NCI-H2081 (cell line): ENCODE measurements at places on chromosomes 12 and 14.

DNA sequence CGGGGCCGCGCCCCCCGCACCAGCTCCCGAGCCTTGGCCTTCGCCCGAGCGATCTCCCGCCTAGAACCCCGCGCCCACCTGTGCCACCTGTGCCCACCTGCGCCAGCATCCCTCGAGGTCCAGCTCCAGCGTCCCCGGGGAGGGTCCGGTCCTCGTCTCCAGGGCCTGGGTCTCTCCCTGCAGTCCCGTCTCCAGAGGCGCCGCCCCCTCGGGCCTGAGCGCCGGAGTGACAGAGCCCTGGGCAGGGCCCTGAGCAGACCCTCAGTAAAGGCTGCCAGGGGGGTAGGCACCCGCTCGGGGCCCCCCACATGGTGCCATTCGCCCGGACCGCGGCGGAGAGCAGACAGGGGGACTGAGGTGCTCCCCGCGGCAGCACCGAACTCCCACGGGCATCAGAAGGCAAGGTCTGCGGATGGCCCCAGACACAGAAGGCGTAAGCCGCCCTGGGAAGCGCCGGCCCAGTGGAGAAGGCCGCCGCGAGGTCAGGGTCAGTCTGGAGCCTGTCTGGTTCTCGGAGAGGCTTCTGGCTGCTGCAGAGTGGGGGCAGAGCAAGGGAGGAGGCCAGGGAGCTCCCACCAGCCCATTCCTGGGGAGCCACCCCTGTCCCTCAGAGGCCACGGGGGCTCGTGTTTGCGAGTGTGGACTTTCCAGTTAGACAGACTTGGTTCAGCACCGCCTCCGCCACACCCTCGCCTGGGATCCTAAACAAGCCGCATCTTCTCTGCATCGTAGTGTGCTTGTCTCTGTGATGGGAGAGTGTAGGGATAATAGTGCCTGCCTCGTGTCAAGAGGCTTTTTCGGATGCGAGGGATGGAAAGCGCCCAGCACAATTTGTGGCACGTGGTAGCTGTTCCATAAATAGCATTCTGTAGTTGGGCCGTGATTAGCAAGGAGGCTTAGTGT lies 1.1 kb upstream of the PPP1R13B start:
- no peak for DNase-seq

DNA sequence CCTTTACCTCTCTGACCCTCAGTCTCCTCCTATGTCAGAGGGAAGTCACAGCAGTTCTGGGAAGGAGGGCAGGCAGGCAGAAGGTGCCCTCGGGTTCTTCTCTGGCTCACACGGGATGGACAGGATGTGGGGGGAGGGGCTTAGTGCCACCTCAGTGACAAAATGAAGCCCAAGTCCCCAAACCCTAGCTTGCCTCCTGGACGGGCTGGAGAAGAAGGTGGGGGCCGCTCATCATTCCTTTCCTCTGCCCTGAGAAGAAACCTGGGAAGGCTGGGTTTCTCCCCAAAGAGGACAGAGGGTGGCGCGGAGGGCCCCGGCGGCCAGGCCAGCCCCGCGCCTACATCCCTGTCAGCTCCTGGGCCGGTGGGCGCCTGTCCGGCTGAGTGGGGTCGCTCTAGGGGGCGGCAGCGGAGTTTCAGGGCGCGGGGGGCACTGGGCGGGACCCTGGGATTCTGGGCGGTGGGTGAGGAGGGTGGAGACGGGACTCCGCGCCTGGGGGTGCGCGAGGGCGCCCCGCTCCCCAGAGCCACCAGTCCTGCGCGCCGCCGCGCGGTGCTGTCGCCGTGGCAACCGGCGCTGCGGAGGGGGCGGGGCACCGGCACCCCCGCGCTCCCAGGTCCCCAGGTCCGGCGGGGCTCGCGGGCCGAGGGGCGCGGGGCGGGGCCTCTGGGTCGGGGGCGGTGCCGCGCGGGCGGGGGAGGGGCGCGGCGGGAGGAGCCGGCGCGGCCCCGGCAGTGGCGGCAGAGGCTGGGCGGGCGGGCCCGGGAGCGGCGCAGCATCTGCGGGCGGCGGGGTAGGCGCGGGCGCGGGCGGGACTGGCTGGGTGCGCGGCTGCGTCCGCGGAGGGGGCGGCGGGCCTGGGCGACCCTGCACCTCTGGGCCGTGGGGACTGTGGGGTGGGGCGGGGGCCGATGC lies at the start of gene TMEM121:
Gene TMEM121 (plus strand): TSS at position 723 of the 915 bp plus-strand sequence. CDS start 2,252 bp downstream, outside the sequence.
- peak; percentile 7 for DNase-seq

- no peak for DNase-seq
Observed at GRCh38 chr12:573232-573631, 90.0 kb downstream of the NINJ2 start.

GRCh38 chr12:71128191-71128788 lies 29.5 kb downstream of the TSPAN8 start:
- no peak for DNase-seq
